Osteoblast (primary cell): ENCODE measurements at places on chromosomes 2 and 18. TPM values are rescaled to one million over a fixed set of nuclear protein-coding genes. Genes with fewer than 3 reads are reported as not detected.

DNA sequence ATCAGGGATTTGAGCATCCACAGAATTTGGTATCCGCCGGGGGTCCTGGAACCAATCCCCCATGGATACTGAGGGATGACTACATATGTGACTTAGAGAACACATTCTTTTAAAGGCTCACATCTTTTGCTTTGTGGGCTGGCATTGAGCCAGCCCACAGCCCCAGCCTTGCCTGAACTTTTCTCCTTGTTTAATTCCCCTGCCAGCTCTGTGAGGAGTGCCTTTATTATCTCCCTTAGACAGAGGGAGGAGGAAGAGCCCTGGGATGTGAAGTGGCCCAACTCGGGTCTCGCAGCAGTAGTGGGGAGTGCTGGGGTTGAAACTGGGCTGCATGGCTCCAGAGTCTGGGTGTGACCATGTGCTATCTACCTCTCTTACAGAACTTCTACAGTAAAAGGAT, 7.6 kb downstream of the TTC39C start:
- DNase-seq: peak; percentile 84
- no peaks in the 10 kb centered on the region for H3K36me3 ChIP-seq
- H3K27me3 ChIP-seq: no peaks in the 10 kb centered on the region
- peaks cover 11% of the 10 kb centered on the region for H3K4me1 ChIP-seq
- H3K27ac ChIP-seq: no peak overlapping the region

- H3K4me1 ChIP-seq: peaks cover 48% of the 10 kb centered on the region
- H3K27me3 ChIP-seq: no peaks in the 10 kb centered on the region
- H3K36me3 ChIP-seq: no peaks in the 10 kb centered on the region
- H3K4me3 ChIP-seq: peak overlapping the region; percentile 43
Observed at GRCh38 chr2:65364986-65365733, 67.2 kb downstream of the SPRED2 start.

Gene REG3G
- total RNA-seq: not detected in 2 replicates

DNA sequence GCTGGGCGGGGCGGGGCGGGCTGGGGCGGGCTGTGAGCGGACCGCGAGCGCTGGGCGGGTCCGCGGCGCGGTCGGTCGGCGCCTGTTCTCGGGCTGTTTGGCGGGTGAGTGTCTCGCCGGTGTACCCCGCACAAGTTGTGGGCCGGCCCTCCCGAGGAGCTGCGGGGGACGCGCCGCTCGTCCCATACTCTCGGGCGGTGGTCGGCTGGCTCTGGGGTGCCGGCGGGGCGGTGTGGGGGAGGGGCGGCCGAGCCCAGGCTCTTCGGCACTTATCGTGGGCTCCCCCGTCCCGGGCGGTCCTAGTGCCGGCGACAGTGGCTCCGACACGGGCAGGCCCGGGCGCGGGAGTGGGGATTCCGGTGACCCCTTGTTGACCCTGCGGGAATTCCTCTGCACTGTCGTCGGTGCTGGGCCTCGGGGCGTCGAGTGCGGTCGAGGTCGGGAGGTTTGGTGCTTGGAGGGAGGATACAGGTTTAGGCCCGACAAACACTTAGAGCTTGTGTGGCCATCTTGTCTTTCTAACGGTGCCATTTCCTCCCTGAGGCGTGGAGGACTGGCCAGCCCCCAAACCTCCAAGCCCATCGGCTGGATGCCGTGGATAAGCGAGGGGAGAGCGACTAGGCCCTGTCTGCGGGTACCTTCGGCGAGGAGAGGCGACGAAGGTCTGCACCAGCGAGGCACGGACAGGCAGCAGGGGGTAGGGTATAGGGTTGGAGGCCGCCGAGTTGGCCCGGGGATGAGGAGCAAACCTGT, at the start of gene SEPTIN2:
Gene SEPTIN2, plus strand, starts transcription at position 47 of the 753 bp plus-strand sequence. CDS start 8,308 bp downstream, outside the sequence.
- peaks cover 6% of the 10 kb centered on the region for H3K36me3 ChIP-seq
- no peak for DNase-seq
- peak within 1 kb of the TSS; percentile 98 for H3K27ac ChIP-seq
- H3K4me3 ChIP-seq: peak within 1 kb of the TSS; percentile 97
- H3K27me3 ChIP-seq: no peaks in the 10 kb centered on the region
- peaks cover 45% of the 10 kb centered on the region for H3K4me1 ChIP-seq

DNA sequence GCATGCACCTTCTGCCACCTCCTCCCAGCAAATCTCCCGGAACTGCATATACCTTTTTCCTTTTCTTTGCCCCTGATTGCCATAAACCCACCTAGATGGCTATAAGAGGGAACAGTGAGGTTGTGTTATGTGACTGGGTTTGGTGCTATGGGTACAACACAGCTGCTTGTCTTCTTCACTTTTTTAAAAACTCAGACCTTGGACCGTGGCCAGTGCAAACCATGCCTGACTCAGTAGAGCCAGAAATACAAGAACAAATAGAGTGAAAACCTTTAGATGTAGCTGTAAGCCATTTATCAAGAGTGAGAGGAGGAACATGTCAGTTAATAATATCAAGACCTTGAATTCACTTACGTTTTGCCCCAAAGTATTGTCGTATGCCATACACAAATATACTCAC, 267.4 kb upstream of the CHAC2 start:
- H3K27me3 ChIP-seq: peaks cover 5% of the 10 kb centered on the region
- no peaks in the 10 kb centered on the region for H3K4me1 ChIP-seq
- DNase-seq: no peak
- H3K36me3 ChIP-seq: no peaks in the 10 kb centered on the region

DNA sequence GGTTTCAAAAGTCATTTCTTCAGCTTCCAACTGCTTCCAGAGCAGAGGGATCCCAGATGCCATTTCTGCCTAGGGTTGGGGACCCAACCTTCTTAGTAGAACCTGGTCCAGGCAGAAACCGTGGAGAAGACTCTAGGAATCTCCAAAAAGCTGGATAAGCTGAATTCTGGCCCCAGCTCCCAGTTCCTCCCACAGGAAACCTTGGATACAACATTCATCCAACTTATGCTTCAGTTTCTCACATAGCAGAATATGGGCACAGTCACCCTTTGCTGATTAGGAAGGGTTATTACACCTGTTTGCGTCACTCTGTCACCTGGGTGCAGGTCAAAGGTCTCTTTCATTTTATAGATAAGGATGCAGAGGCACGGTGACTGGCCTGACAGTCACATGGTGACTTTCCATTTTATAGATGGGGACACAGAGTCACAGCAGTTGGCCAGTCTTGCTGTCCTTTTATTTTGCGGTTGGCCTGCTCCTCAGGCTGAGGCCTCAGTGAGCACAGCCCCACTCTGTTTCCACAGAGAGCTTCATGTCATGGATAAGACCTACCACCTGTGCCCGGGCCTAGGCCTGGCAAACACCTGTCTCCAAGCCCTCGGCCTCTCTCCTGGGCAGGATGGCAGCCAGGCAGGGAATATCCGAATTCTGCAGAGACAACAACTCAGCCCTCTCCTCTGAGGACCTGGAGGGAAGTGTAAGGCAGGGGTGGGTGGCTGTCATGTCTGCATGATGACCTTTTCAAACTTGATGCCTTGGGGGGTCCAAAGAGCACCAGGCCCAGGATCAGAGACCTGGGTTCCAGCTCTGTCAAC, 148.8 kb downstream of the SMAD7 start:
- H3K36me3 ChIP-seq: peaks cover 22% of the 10 kb centered on the region
- H3K4me3 ChIP-seq: no peak overlapping the region
- peak overlapping the region; percentile 38 for H3K27ac ChIP-seq
- no peaks in the 10 kb centered on the region for H3K27me3 ChIP-seq

DNA sequence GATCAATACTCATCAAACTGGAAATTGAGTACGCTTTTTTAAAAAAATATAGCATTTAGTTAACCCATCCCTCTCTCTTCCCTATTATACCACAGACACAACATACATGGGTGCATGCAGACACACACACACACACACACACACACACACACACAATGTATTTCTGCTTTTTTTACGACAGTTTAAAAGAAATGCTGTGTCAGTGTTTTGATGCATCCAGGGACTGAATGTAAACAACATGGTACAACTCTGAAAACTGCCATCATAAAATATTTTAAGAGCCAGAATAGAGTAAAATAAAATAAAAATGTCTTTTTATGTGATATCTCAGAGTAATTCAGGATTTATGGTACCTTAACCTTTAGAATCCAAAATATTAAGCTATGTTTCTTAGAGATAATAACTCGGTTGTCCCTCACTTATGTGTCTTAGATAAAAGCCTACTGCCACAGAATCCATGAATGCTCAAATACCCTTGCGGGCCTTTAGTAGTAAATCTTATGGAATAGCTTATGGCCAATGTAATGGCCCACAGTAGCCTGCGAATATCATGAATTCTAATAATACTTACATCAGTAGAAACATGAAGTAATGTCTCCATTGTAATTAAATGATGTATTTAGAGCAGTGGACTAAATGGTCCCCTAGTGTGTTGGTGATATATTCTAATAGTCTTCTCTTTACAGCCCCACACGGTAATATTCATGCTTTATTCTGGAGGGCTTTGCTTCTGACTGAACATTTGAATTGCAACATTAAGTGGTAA, 251.6 kb upstream of the FIGN start:
- DNase-seq: peak; percentile 29
- H3K27ac ChIP-seq: no peak overlapping the region
- H3K4me3 ChIP-seq: no peak overlapping the region
- H3K36me3 ChIP-seq: no peaks in the 10 kb centered on the region

DNA sequence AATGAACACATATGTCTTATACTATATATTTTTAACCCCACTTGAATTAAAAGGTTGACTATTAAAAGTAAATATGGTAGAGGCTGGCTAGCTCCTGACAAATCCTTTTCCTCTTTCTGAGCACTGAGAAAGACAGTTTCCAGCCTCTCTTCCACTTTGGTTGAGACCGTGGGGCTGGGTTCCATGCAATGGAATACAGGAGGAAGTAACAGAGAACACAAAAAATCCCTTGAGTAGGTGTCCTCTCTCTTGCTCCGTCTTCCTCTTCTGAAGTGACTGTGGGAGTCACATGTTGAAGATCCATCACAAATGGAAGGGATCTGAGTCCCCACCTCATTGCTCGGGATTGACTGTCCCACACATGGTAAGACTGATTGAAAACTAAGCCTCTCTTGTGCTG, 36.6 kb upstream of the SIGLEC15 start:
- H3K27me3 ChIP-seq: no peaks in the 10 kb centered on the region
- H3K4me3 ChIP-seq: no peak overlapping the region
- no peak overlapping the region for H3K27ac ChIP-seq
- DNase-seq: no peak
- H3K36me3 ChIP-seq: no peaks in the 10 kb centered on the region

DNA sequence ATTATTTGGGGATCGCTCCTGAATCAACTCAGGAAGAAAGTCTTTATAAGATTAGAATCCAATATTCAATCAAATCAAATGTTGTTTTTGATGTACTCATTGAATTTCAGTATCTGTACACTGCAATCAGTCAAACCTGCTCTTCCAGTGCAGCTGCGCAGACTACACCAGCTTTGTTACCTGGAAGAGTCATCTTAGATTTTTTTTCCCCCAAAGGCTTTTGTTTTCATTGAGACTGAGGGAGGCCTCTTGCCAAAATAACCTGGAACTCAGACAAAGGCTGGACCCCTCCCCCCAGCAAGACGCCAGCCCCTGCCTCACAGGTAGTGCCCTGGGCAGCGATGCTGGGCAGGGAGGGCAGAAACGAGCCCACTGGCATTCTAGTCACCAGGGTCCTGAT, 74.8 kb downstream of the ARHGEF4 start:
- no peaks in the 10 kb centered on the region for H3K4me1 ChIP-seq
- no peaks in the 10 kb centered on the region for H3K27me3 ChIP-seq
- H3K27ac ChIP-seq: no peak overlapping the region

DNA sequence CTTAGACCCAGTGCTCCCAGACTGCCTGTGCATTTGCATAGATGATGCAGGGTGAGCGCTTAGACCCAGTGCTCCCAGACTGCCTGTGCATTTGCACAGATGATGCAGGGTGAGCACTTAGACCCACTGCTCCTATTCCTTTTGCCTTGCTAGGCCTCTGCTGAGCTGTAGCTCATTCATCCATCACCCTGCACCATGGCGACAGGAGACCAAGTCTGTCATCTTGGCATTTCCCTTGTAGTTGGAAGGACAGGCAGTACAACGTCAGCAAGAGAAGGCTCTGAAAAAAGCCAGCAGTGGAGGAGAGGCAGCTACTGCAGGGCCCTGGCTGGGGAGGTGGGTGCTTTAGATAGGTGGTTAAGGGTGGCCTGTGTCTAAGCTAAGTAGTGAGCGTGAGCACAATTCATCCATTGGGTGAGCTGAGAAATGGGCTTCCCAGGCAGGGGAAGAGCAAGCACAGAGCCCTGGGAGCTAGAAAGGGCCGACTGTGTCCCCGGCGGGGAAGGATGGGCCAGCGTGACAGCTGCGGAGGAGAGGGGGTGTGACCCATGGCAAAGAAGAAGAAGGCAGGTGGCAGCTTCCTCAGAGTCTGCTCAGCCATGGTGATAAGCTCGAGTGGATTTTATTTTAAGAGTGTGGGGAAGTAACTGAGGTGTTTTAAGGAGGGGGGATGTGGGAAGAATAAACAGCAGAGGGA, 108.8 kb downstream of the LPIN1 start:
- H3K4me3 ChIP-seq: no peak overlapping the region
- no peak overlapping the region for H3K27ac ChIP-seq
- no peaks in the 10 kb centered on the region for H3K27me3 ChIP-seq
- no peak for DNase-seq

Gene OR6B2
- not detected in 2 replicates for total RNA-seq

GRCh38 chr2:31997653-31998052, 13.2 kb downstream of the MEMO1 start:
- no peaks in the 10 kb centered on the region for H3K36me3 ChIP-seq
- H3K4me3 ChIP-seq: no peak overlapping the region
- no peak overlapping the region for H3K27ac ChIP-seq
- H3K4me1 ChIP-seq: peaks cover 6% of the 10 kb centered on the region

DNA sequence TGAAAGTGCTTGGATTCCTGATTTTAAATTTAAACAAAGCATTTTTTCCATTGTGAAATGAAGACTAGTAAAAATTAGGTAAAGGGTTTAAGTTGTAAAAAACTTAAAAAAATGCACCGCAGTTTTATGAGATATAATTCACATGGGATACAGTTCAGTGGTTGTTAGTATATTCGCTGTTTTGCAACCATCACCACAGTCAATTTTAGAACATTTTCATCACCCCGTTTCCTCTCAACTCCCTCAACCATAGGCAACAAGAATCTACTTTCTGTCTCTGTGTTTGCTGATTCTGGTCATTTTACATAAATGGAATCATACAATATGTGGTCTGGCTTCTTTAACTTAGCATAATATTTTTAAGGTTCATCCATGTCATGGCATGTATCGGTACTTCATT, 4.0 kb downstream of the DGKD start:
- no peak overlapping the region for H3K4me3 ChIP-seq
- no peaks in the 10 kb centered on the region for H3K27me3 ChIP-seq
- no peaks in the 10 kb centered on the region for H3K36me3 ChIP-seq
- no peak for DNase-seq
- no peak overlapping the region for H3K27ac ChIP-seq
- H3K4me1 ChIP-seq: peaks cover 10% of the 10 kb centered on the region

- H3K27ac ChIP-seq: peak overlapping the region; percentile 69
- H3K27me3 ChIP-seq: no peaks in the 10 kb centered on the region
- DNase-seq: no peak
Observed at GRCh38 chr2:111535404-111535803, 348.6 kb downstream of the ANAPC1 start.

- H3K4me3 ChIP-seq: peak overlapping the region; percentile 60
- DNase-seq: no peak
- H3K27ac ChIP-seq: no peak overlapping the region
- no peaks in the 10 kb centered on the region for H3K36me3 ChIP-seq
- peaks cover 7% of the 10 kb centered on the region for H3K4me1 ChIP-seq
- no peaks in the 10 kb centered on the region for H3K27me3 ChIP-seq
Observed at GRCh38 chr18:62384610-62385097, 59.5 kb downstream of the TNFRSF11A start.
